BJ (cell line): ENCODE measurements at places on chromosomes 7 and 10.

GRCh38 chr10:127148066-127148932, 48.1 kb downstream of the INSYN2A start:
- no peak for DNase-seq

- DNase-seq, result no peak
Observed at GRCh38 chr7:149763563-149764240, 9.7 kb downstream of the ZNF467 start.

GRCh38 chr7:101915000-101915399, 97.6 kb downstream of the CUX1 start:
- DNase-seq, result no peak

GRCh38 chr7:44590910-44591309, 8.9 kb upstream of the TMED4 start:
- no peak for DNase-seq

GRCh38 chr10:16491933-16492332, 29.7 kb downstream of the C1QL3 start:
- DNase-seq, result no peak

GRCh38 chr10:11002485-11002884, 15.2 kb upstream of the CELF2 start:
- no peak for DNase-seq

DNA sequence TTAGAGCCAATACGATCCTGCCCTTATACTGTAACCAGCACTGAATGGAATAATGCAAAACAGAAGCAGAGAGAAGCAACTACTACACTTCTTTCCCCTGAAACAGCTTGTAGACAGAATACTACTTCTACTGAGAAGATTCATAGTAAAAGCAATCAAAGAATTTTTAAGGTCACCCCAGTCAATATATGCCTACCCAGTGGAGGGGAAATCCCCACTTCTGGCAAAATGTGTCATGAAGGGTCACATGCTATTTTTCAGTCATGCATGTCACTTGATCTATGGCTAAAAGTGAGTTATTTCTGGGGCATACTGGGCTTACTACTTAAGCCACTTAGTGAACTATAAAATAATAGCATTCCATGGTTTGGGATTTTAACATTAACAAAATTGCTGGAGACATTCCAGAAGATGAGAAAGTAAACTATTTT, 25.6 kb downstream of the IRF5 start:
- peak; percentile 1 for DNase-seq

GRCh38 chr7:19304086-19304485, 158.9 kb upstream of the FERD3L start:
- DNase-seq, result no peak

DNA sequence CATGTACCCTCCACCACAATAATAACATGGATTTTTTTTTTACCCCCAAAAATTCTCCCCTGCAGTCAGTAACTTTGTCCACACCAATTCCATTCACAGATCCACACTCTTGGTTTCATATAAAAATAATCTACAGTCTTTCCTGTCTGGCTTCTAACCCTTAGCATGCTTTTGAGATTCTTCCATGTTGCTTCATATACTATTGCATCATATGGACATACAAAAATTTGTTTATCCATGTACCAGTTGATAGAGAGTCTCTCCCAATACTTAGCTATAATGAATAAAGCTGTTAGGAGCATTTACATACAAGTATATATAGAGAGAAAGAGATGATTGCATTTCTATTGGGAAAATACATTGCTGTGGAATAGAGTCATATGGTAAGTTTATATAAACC, 575.0 kb downstream of the XPNPEP1 start:
- no peak for DNase-seq

DNA sequence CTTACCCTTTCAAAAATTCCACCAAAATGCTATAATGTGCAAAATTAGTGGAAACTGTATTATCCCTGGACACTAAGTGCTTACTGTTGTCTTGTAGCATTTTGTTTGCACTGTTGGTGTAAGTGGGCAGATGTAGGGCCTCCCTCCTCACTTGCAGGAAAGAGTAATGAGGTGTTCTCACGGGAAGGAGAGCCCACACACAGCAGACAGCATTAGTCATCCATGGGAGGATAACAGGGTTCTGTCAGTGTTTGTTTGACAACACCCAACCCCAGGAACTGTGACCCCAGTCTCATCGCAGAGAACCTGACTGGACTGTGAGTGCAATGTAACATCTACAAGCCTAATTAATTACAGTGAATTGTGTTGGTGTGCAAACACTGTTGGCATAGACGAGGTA, 58.7 kb upstream of the VSTM2A start:
- no peak for DNase-seq

- DNase-seq, result no peak
Observed at GRCh38 chr7:139169816-139170215, 60.3 kb upstream of the ZC3HAV1 start.

DNA sequence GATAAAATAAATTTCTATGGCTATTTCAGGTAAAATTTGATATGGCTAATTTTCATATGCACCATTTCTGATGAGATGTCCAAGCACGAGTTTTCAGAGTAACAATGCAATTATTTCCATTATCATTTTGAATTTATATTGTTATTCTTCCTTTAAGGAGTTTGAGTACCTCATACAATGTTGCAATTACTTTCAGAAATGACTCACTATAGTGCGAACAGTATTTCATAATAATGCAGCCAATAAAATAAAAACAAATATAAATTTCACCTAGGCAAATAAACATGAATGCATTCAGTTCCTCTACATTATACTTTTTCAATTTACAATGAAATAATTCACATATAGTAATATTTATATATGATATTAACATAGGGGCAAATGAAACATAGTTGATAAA, 78.8 kb upstream of the LRRN3 start:
- no peak for DNase-seq

DNA sequence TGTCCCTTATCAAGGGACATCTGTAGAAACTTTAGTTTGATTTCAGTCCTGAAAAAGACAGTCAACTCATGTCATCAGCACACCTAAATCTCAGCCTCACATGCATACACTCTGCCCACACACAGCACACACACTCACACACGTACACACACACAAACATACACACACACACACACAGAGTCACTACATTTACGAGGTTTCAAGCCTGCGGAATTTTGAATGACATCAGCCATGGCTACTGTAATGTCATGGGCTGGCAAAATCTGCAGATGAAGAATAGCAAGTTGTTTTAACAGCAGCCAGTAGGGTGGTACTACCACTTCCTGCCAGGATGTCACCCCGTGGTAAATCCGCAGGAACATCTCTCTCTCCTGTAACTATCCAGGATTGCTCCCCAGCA, 37.1 kb upstream of the EZH2 start:
- DNase-seq, result no peak

GRCh38 chr7:158291998-158292397, 295.6 kb downstream of the PTPRN2 start:
- DNase-seq, result no peak

DNA sequence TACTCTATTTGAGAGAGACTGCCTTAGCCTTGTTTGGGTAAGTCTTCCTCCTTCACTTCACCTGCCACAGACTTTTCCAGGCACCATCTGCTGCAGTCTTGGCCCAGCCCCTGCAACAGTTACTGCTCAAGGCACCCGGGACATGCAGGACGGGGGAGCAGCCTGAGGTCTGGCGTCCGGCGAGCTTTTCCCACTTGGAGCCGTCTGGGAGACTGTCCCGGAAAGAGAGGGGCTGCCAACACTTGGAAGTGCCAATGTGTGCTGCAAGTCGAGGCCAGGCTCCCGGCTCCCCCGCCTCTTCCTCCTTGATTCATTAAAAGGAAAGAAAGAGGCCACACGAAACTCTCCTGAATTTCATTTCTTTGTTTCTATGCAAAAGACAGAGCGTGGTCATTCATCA, 13.7 kb downstream of the HTRA1 start:
- DNase-seq, result no peak

- no peak for DNase-seq
Observed at GRCh38 chr7:120799813-120800475, 58.0 kb downstream of the TSPAN12 start.

GRCh38 chr10:132699411-132700155, 86.4 kb downstream of the NKX6-2 start:
- no peak for DNase-seq
